ENCODE measurements at places on chromosomes 7 and 10. TPM values are rescaled to one million over a fixed set of nuclear protein-coding genes. Genes with fewer than 3 reads are reported as not detected.

Gene MRC1
- total RNA-seq: 0.46 TPM

Gene C10orf53
- total RNA-seq: not detected

Gene POLR2J2
- total RNA-seq: 5.9 TPM

DNA sequence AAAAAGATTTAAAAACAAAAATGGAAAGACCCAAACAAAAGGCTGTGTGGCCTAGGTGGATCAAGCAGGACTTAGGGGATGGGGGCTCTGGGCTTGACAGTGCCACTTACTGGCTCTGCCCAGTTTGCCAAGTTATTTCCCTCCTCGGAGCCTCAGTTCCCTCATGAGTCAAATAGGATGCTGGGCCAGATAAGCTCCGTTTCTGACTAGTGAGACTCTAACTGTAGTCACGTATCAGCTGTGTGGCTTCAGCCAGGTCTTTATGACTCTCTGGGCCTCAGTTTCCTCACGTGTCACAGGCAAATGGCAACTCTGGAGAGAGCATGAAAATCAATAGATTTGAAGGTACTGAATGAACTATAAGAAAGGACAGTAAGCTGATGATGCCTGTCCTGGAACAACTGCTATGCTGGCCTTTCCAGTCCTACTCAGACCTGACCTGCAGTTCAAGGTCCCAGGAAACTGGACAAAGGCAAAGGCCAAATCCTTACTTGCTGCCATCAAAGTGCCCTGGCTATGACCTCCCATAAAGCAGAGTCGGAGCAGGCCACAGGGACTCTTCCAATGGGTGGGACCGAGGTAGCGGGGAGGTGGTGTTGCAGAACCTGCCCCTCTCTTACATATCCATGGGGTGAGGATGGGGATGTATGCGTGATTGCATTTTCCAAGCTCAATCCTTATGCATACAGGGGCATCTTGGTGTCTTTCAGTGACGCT, 27.0 kb downstream of the FAM53B start:
- peaks cover 22% of the 10 kb centered on the region for H3K4me1 ChIP-seq
- no peak overlapping the region for H3K4me3 ChIP-seq
- no peaks in the 10 kb centered on the region for H3K36me3 ChIP-seq
- no peak for DNase-seq

GRCh38 chr7:109983618-109984017, 1107.3 kb upstream of the LRRN3 start:
- peaks cover 24% of the 10 kb centered on the region for H3K4me1 ChIP-seq
- no peak for DNase-seq
- H3K27ac ChIP-seq: no peak overlapping the region
- H3K4me3 ChIP-seq: no peak overlapping the region

GRCh38 chr10:72887043-72887442, 6.5 kb upstream of the OIT3 start:
- H3K4me3 ChIP-seq: peak overlapping the region; percentile 56
- no peak for DNase-seq
- H3K4me1 ChIP-seq: peaks cover 45% of the 10 kb centered on the region
- H3K27me3 ChIP-seq: no peaks in the 10 kb centered on the region

DNA sequence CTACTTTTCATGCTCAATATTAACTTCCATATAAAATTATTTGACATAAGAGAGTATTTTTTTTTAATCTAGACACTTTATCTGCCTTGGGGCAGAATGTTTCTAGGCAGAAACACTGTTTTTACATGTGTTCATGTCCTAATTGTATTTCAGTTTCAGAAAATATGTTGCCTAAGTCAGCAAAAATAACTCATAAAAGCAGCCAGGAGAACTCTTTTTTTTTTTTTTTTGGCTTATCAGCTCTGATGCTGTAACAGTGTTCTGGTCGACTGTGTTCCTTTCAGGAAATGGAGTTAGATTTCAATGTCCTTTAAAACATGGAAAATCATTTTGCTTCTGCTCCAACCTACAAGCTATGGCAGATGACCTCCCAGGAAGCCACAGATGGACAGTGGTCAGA, 63.2 kb upstream of the OPALIN start:
- DNase-seq: no peak
- no peak overlapping the region for H3K4me3 ChIP-seq
- H3K27me3 ChIP-seq: no peaks in the 10 kb centered on the region
- no peaks in the 10 kb centered on the region for H3K36me3 ChIP-seq

GRCh38 chr7:57300747-57301146, 149.2 kb upstream of the ZNF716 start:
- H3K4me1 ChIP-seq: no peaks in the 10 kb centered on the region
- no peak for DNase-seq
- H3K4me3 ChIP-seq: no peak overlapping the region
- peaks cover 10% of the 10 kb centered on the region for H3K27me3 ChIP-seq
- peaks cover 54% of the 10 kb centered on the region for H3K36me3 ChIP-seq

GRCh38 chr10:16777473-16778370, 39.5 kb downstream of the RSU1 start:
- no peak for DNase-seq
- no peaks in the 10 kb centered on the region for H3K36me3 ChIP-seq
- H3K4me1 ChIP-seq: peaks cover 29% of the 10 kb centered on the region
- H3K27me3 ChIP-seq: no peaks in the 10 kb centered on the region

DNA sequence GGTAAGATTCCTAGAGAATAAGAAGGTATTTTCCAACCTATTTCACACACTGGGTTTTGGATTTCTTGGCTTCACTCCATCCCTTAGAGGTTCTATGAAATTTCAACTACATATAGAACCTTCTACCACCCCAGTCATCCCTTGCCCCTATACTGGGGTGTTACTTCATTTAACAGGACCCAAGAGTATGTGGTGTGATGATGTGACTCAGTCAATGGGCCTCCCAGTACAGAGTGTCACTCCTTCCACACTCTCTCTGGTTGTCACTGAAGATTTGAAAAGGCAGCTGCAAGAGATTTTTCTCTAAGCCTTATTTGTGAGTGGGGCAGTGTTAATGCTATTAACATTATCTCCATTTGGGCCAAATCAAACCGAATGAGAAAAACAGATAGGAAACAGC, 33.5 kb downstream of the FGFBP3 start:
- no peak overlapping the region for H3K27ac ChIP-seq
- DNase-seq: no peak
- H3K4me1 ChIP-seq: peaks cover 19% of the 10 kb centered on the region
- H3K4me3 ChIP-seq: no peak overlapping the region
- H3K27me3 ChIP-seq: no peaks in the 10 kb centered on the region
- peaks cover 6% of the 10 kb centered on the region for H3K36me3 ChIP-seq

DNA sequence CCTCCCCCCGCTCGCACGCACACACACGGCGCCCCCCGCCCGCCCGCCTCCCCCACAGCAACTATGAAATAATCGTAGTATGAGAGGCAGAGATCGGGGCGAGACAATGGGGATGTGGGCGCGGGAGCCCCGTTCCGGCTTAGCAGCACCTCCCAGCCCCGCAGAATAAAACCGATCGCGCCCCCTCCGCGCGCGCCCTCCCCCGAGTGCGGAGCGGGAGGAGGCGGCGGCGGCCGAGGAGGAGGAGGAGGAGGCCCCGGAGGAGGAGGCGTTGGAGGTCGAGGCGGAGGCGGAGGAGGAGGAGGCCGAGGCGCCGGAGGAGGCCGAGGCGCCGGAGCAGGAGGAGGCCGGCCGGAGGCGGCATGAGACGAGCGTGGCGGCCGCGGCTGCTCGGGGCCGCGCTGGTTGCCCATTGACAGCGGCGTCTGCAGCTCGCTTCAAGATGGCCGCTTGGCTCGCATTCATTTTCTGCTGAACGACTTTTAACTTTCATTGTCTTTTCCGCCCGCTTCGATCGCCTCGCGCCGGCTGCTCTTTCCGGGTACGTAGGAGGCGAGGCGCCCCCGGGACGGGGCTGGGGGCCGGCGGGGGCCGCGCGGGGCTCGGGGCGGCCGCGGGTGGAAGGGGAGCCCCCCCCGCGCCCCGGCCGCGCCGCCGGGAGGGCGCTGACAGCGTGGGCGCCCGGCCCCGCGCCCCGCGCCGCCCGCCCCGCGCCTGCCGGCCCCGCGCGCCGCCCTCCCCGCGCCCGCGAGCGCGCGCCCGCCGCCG, 441 bp downstream of the BMI1 start:
- peak overlapping the region; percentile 69 for H3K4me3 ChIP-seq
- H3K27ac ChIP-seq: no peak overlapping the region
- H3K27me3 ChIP-seq: peaks cover 87% of the 10 kb centered on the region
- peak; percentile 69 for DNase-seq
- H3K36me3 ChIP-seq: no peaks in the 10 kb centered on the region
- H3K4me1 ChIP-seq: peaks cover 63% of the 10 kb centered on the region

DNA sequence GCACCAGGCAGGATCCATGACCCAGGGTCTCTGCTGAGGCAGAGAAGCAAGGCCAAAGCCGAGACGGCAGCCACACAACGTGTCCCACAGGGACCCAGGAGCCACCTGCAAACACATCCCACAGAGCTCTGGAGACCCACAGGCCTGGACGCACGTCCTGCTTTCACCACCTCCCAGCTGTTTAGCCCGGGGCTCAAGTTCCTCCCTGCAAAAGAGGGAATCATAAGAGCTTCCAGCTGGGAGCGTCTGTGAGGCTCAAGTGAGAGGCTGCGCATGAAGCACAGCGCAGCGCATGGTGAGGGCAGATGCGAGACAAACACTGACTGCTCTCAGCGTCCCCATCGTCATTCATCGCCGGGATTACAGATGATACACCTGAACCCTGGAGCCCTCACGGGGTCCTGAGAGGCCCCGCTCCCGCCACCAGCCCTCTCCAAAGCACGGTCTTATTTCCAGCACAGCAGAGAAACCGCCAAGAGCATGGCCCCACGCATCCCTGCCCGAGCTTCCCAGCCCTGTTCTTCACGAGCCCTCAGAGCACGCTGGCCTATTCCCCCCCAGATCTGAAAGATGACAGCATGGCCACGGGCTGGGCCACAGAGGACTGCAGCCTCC, 88.7 kb downstream of the MAD1L1 start:
- DNase-seq: no peak
- H3K4me1 ChIP-seq: peaks cover 7% of the 10 kb centered on the region
- no peak overlapping the region for H3K4me3 ChIP-seq
- H3K36me3 ChIP-seq: peaks cover 15% of the 10 kb centered on the region

DNA sequence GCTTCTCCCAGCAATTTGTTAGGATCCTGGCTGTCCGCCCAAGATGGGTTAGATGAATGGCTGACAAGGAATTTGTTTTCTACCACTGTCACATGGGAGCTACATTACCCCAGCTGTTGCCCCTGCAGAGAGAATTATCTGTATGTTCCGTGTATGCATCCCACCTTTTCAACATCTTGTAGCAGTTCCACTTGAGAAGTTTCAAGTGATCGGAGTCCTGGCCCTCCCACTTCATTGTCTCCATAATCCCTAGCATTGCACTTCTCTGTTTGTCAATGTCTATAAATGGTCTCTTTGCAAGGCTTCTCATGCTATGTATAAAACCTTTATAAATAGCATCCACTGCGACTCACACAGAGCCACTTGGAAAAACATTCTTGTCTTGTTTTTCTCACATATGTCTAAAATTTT, 972.5 kb downstream of the CNTNAP2 start:
- H3K4me3 ChIP-seq: no peak overlapping the region
- no peak overlapping the region for H3K27ac ChIP-seq
- no peaks in the 10 kb centered on the region for H3K4me1 ChIP-seq
- no peaks in the 10 kb centered on the region for H3K27me3 ChIP-seq
- H3K36me3 ChIP-seq: no peaks in the 10 kb centered on the region

GRCh38 chr7:105963038-105963667, at the start of gene CDHR3:
Gene CDHR3, plus strand, starts transcription at chr7:105963264. Its CDS starts 55 bp downstream, at chr7:105963319.
- H3K36me3 ChIP-seq: peaks cover 3% of the 10 kb centered on the region
- DNase-seq: no peak
- no peaks in the 10 kb centered on the region for H3K27me3 ChIP-seq
- peaks cover 53% of the 10 kb centered on the region for H3K4me1 ChIP-seq
- H3K4me3 ChIP-seq: no peak within 1 kb of the TSS
- H3K27ac ChIP-seq: peak within 1 kb of the TSS; percentile 84

- no peak overlapping the region for H3K4me3 ChIP-seq
- H3K27ac ChIP-seq: no peak overlapping the region
- peaks cover 23% of the 10 kb centered on the region for H3K27me3 ChIP-seq
- DNase-seq: no peak
These were observed 4.4 kb downstream of the BICC1 start for GRCh38 chr10:58517081-58517480.

DNA sequence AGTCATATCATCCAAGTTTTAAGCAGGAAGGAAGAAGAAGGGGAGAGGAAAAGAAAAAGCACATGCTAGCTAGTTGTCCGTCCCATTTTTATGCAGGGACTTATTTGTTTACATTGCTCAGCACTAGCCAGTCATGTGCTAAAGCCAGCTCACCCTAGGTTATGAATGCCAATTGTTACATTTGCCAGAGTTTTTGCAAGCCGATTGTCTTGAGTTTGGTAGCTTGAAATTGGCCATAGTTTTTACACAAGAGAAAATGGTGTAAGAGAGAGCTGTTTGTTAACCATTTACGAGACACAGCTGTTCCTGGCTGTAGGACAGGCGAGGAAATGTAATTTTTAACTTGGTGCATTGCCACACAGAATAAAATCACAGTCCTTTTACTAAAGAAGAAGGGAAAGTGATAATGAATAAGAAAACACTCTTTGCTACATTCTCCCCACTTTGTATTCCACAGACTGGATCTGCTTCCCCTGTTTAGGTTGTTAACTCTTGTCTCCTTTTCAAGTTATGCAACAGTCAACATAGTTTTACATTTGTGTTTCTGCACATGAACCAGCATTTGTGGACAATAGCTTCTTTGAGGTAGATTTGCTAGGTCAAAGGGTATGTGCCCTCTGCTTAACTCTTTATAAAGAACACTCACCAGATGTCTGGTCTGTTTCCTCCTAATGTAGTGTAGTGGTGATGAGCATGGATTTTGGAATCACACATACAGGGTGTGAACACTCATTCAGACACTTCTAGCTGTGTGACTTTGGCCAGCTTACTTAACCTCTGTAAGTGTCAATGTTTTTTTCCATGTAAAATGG, 357.2 kb downstream of the LRMDA start:
- peak overlapping the region; percentile 50 for H3K27ac ChIP-seq
- peaks cover 34% of the 10 kb centered on the region for H3K4me1 ChIP-seq
- no peak overlapping the region for H3K4me3 ChIP-seq
- DNase-seq: no peak

GRCh38 chr10:131652438-131653139, 248.2 kb upstream of the PPP2R2D start:
- no peak overlapping the region for H3K27ac ChIP-seq
- H3K27me3 ChIP-seq: no peaks in the 10 kb centered on the region

DNA sequence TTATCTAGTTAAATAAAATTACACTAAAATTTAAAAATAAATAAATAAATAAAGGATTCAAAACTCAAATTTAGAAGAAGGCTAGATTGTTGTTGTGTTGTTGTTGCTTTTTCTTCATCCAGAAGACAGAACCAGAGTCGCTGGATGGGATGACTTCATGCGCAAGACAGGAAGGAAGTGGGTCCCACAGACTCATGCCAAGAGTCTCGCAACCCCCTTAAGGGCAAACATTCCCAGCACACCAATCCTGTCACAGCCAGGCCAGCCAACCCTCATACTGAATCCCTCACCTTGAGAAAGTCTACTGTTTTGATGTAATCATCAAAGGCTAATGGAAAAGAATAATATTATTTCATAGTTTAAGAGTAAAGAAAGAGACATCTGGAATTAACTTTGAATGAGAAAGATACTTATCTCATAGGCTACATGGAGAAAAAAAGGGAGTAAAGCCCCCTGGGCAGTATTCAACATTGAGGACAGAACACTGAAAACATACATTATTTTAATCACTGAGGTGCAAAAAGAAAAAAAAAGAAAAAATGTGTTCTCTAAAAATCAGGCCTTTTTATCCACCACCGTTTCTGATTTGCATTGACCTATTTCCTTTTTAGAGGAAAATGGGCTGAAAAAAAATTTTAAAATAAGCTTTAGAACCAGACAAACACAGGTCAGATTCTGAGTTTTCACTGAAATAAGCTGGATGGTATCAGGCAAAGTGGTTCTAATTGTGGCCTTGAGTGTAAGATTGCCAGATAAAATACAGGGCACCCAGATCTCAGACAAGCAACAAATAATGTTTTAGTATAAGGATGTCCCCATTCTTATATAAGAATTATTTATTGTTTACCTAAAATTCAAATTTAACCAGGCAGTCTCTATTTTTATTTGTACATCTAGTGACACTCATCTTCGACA, 826.5 kb downstream of the TNS3 start:
- no peak overlapping the region for H3K27ac ChIP-seq
- peaks cover 4% of the 10 kb centered on the region for H3K4me1 ChIP-seq
- H3K36me3 ChIP-seq: no peaks in the 10 kb centered on the region
- DNase-seq: no peak
